ENCODE measurements at places on chromosomes 3 and 15. TPM values are rescaled to one million over a fixed set of nuclear protein-coding genes. Genes with fewer than 3 reads are reported as not detected.

The SAXO2 gene
- total RNA-seq, result 0.71 TPM

The ARHGAP31 gene
- 4.6 TPM for total RNA-seq

The TMC3 gene
- not detected for total RNA-seq

The CRABP1 gene
- not detected for total RNA-seq

The MEIS2 gene
- total RNA-seq, result 65.4 TPM

The CIB2 gene
- 12.1 TPM for total RNA-seq

The SLC35G2 gene
- 16.4 TPM for total RNA-seq

The WDR49 gene
- total RNA-seq, result not detected

The MCF2L2 gene
- 0.29 TPM for total RNA-seq

The TBC1D5 gene
- 52.5 TPM for total RNA-seq

The SPATA16 gene
- total RNA-seq, result not detected

The APBA2 gene
- total RNA-seq, result 7.2 TPM

The CYP1A2 gene
- total RNA-seq, result not detected

The ATP13A5 gene
- not detected for total RNA-seq

The GPR62 gene
- not detected for total RNA-seq

The DPPA4 gene
- total RNA-seq, result not detected

The ENTPD3 gene
- not detected for total RNA-seq

The PCNP gene
- total RNA-seq, result 80.8 TPM

The GP9 gene
- total RNA-seq, result not detected

The RAB27A gene
- 13.3 TPM for total RNA-seq

The FBLN2 gene
- 16.1 TPM for total RNA-seq

The FANCD2OS gene
- total RNA-seq, result not detected

The CD80 gene
- total RNA-seq, result not detected

The NTRK3 gene
- not detected for total RNA-seq

The ZBTB47 gene
- total RNA-seq, result 11.0 TPM

The HHLA2 gene
- not detected for total RNA-seq

The MAP6D1 gene
- total RNA-seq, result 10.4 TPM

The DNAH1 gene
- 0.71 TPM for total RNA-seq

Data from myometrial cell (primary cell).